ENCODE measurements at places on chromosomes 3 and 15.
A peak's percentile ranks its signal among the peaks of the same experiment; 100 is the strongest.

GRCh38 chr15:96428742-96429141, 98.2 kb downstream of the NR2F2 start:
- H3K4me3 ChIP-seq: no peak overlapping the region
- no peaks in the 10 kb centered on the region for H3K4me1 ChIP-seq
- no peak overlapping the region for H3K27ac ChIP-seq
- DNase-seq: no peak

DNA sequence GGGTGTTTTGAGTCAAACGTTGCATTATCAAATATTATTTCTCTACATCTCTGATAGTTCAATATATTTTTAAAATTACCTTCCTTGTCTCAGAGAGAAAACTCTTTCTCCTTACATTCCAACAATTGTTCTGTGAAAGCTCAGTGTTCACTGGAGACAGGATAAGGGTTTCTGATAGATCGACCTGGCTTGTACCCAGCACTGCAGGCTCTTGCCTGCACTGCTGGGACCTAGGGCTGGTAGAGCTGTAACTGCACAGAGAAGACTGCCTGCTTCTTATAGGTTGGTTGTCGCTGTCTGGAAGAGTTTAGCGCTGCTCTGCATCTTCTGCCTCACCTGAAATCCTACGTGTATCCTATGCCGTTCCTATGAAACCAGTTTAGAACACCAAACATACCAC, 249.9 kb upstream of the LRTM1 start:
- no peak overlapping the region for H3K4me3 ChIP-seq
- no peaks in the 10 kb centered on the region for H3K36me3 ChIP-seq
- no peak overlapping the region for H3K27ac ChIP-seq
- H3K4me1 ChIP-seq: no peaks in the 10 kb centered on the region
- no peak for DNase-seq

DNA sequence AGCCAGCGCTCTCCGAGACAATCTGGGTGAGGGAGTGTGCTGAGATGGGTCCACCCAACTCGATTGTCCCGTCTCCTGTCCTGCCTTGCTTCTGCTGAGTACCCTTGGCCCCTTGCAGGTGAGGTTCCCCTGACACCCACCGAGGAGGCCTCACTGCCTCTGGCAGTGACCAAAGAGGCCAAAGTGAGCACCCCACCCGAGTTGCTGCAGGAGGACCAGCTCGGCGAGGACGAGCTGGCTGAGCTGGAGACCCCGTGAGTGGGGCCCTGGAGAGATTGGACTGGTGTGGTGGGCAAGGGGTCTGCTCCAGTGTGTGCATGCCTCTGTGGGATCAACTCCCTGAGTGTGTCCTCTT, 23.6 kb downstream of the NBEAL2 start:
- H3K27ac ChIP-seq: no peak overlapping the region
- H3K4me3 ChIP-seq: no peak overlapping the region
- no peak for DNase-seq
- peaks cover 6% of the 10 kb centered on the region for H3K36me3 ChIP-seq
- no peaks in the 10 kb centered on the region for H3K27me3 ChIP-seq
- peaks cover 18% of the 10 kb centered on the region for H3K4me1 ChIP-seq

DNA sequence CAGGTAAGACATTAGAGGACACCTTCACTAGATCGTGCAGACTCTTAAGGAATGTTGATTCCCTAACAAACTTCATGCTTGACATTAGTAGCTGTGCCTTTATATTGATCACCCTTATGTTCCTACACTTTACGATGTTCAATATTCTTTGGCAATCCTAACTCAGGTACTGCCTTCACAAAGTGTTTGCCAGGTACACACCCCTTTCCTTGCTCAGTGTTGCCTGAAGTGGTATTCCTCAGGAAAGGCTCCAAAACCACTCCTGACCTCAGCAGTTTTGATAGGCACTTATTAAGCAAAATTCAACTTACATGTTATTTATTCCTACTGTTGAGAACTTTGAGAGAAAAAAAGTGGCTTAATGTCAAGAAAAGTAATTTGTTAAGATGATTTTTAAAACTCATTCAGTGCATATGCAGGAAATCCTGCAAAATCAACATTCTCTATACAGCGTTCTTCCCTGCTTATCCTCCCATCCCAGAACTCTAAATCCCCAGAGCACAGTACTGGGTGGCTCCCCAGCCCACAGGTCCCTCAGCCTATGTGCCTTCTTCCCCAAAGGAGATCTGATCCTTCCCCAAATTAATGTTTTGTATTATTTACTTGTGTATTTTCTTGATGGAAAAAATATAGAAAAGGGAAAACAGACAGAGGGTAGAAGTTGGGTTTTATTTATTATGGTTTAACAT, 260.7 kb downstream of the MECOM start:
- no peak overlapping the region for H3K27ac ChIP-seq
- no peak overlapping the region for H3K4me3 ChIP-seq
- no peaks in the 10 kb centered on the region for H3K27me3 ChIP-seq
- no peaks in the 10 kb centered on the region for H3K36me3 ChIP-seq
- no peaks in the 10 kb centered on the region for H3K4me1 ChIP-seq

DNA sequence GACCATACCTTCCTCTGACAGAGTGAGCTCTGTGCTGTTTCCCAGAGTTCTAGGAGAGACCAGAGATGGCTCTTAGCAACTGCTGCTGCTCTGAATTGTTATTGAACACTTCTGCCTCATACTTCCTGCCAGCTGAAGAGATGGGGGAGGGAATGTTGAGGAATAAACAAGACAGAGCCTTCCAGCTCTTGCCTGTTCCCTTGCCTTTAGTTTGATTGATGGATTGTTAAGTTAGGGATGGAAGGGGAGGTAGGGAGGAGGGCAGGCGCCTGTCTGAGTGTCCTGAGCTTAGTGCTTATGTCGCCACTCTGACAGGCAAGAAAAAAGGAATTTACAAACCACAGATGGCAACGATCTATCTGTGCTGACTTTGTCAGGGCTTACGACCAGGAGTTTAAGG, 42.8 kb downstream of the ZNF609 start:
- H3K36me3 ChIP-seq: peaks cover 25% of the 10 kb centered on the region
- H3K27me3 ChIP-seq: no peaks in the 10 kb centered on the region
- peaks cover 41% of the 10 kb centered on the region for H3K4me1 ChIP-seq
- no peak for DNase-seq
- H3K27ac ChIP-seq: no peak overlapping the region

GRCh38 chr15:81373775-81374395, at the start of gene TMC3:
Gene TMC3 (minus strand): TSS chr15:81374213. CDS start chr15:81374077, 136 bp downstream.
- DNase-seq: no peak
- no peaks in the 10 kb centered on the region for H3K27me3 ChIP-seq
- no peak within 1 kb of the TSS for H3K4me3 ChIP-seq
- H3K4me1 ChIP-seq: no peaks in the 10 kb centered on the region
- H3K27ac ChIP-seq: no peak within 1 kb of the TSS
- H3K36me3 ChIP-seq: no peaks in the 10 kb centered on the region

GRCh38 chr15:71792521-71792920, 17.8 kb upstream of the NR2E3 start:
- no peak overlapping the region for H3K27ac ChIP-seq
- no peak overlapping the region for H3K4me3 ChIP-seq
- no peaks in the 10 kb centered on the region for H3K4me1 ChIP-seq
- no peaks in the 10 kb centered on the region for H3K27me3 ChIP-seq
- H3K36me3 ChIP-seq: no peaks in the 10 kb centered on the region

GRCh38 chr3:24503616-24504113, 9.0 kb upstream of the THRB start:
- H3K27me3 ChIP-seq: no peaks in the 10 kb centered on the region
- peak; percentile 80 for DNase-seq
- no peak overlapping the region for H3K4me3 ChIP-seq
- no peak overlapping the region for H3K27ac ChIP-seq

DNA sequence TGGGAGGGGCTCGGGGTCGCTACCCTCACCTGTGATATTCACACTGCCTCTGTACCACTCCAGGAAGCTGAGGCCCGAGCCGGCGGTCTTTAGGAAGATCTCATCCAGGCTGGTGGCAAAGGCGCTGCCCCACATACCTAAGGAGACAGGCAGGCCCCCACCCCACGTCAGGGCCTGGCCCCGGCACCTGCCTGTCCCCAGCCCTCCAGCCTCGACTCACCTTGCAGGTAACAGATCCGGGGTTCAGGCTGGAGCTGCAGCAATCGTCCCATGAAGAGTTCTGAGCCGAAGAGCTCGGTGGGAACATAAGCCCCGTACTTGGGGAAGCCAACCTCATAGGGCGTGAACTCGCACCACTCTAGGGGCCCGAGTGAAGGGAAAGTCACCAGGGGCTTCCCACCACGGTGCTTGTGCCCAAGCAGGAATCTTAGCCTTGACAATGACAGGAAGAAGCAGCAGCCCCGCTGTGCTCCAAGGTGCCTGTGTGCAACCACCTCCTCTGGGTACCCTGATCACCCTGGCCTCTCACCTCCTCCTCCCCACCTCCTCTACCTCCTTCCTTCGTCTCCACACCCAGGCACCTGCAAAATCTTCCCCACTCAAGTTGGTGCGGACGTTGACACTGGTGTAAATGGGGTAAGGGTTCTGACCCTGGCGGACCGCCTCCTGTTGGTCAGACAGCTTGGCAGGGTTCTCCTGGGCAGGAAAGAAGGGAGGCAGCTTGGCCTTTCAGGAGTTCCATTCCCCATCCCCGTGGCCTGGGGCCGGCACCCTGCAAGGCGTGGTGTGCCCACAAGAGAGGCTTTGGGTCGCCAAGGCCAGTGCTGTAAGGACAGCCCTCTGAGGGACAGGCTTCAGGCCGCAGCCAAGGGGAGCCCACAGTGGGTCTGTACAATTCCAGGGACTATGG, 10.6 kb downstream of the PLA2G4F start:
- H3K27ac ChIP-seq: no peak overlapping the region
- H3K36me3 ChIP-seq: no peaks in the 10 kb centered on the region
- H3K4me1 ChIP-seq: no peaks in the 10 kb centered on the region
- no peaks in the 10 kb centered on the region for H3K27me3 ChIP-seq

- H3K27me3 ChIP-seq: no peaks in the 10 kb centered on the region
- peak; percentile 72 for DNase-seq
- peak overlapping the region; percentile 84 for H3K4me3 ChIP-seq
- peaks cover 30% of the 10 kb centered on the region for H3K4me1 ChIP-seq
Measured at GRCh38 chr3:159763602-159764489, 224.8 kb upstream of the IL12A start.

- peak; percentile 35 for DNase-seq
- H3K4me3 ChIP-seq: peak overlapping the region; percentile 14
- no peaks in the 10 kb centered on the region for H3K36me3 ChIP-seq
- no peaks in the 10 kb centered on the region for H3K27me3 ChIP-seq
- H3K4me1 ChIP-seq: peaks cover 41% of the 10 kb centered on the region
- no peak overlapping the region for H3K27ac ChIP-seq
Measured at GRCh38 chr15:98799461-98800390, 151.4 kb downstream of the IGF1R start.

DNA sequence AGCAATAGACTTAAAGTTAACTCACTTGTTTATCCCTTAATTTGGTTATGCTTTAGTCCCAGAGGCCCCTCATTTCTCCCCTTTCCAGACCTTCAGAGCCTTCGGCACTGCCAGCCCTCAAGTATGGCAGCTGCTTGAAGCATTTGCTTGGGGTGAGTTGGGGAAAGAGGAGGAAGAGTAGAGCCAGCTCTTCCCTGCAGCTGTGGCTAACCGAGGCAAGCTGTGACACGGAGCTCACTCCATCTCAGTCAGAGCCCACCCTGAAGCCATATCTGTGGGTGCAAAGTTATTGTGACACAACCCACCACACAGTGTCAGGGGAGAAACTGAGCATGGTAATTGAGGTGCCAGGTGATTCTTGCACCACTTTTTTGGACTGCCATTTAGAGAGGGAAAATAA, 66.1 kb downstream of the FILIP1L start:
- H3K4me3 ChIP-seq: peak overlapping the region; percentile 56
- no peaks in the 10 kb centered on the region for H3K4me1 ChIP-seq
- H3K27ac ChIP-seq: peak overlapping the region; percentile 52
- no peaks in the 10 kb centered on the region for H3K27me3 ChIP-seq
- DNase-seq: no peak

DNA sequence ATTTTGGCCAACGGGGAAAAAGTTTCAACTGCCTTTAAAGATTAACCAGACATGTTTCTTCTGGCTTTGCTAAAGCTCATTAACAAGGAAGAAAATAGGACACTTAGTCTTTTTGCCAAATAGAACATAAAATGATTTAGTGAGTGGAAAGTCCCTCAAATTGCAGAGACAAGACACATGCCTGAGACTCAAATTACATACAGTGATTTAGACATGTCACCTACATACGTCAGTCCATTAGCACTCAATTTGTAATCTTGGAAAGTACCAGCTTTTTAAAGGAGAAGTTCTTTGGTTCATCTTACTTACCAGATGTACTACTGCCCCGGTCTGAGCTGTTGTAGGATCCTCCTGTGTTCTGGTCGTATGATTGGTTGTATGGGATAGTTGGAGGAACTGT, 1134.2 kb downstream of the ROBO1 start:
- DNase-seq: no peak
- H3K36me3 ChIP-seq: no peaks in the 10 kb centered on the region
- H3K27ac ChIP-seq: no peak overlapping the region
- H3K27me3 ChIP-seq: no peaks in the 10 kb centered on the region
- no peaks in the 10 kb centered on the region for H3K4me1 ChIP-seq

GRCh38 chr15:41061667-41062066, 54.4 kb downstream of the INO80 start:
- no peaks in the 10 kb centered on the region for H3K27me3 ChIP-seq
- H3K4me3 ChIP-seq: no peak overlapping the region
- H3K36me3 ChIP-seq: peaks cover 26% of the 10 kb centered on the region
- no peaks in the 10 kb centered on the region for H3K4me1 ChIP-seq
- DNase-seq: no peak

DNA sequence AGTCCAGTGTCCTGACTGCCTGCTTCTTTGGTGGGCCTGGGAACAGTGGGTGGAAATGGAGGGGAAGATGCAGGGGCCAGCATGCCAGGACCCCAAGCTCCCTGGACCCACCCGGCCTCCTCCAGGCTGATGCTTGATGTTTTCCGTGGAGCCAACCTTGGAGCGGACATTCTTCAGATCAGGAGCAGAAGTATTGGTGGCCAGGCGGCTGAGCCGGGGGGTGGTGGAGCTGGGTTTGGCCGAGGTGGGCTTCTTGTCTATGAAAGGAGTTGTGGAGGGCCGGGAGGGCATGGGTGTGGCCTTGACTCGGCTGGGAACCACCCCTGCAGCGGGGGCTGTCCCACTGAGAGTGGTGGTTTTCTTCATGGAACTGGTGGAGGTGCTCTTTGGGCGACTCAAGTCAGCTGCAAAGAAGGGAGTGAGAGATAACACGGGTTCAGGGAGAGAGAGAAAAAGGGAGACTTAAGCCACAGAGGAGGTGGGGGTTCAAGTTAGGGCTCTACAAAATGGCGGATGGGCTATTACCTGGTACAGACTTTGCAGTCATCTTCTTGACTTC, 67.8 kb downstream of the DHX30 start:
- no peaks in the 10 kb centered on the region for H3K4me1 ChIP-seq
- peaks cover 68% of the 10 kb centered on the region for H3K36me3 ChIP-seq
- DNase-seq: no peak
- H3K27me3 ChIP-seq: no peaks in the 10 kb centered on the region
- H3K27ac ChIP-seq: no peak overlapping the region
- H3K4me3 ChIP-seq: no peak overlapping the region

- H3K36me3 ChIP-seq: no peaks in the 10 kb centered on the region
- no peaks in the 10 kb centered on the region for H3K27me3 ChIP-seq
- H3K4me1 ChIP-seq: no peaks in the 10 kb centered on the region
- no peak overlapping the region for H3K4me3 ChIP-seq
- DNase-seq: peak; percentile 8
Measured at GRCh38 chr3:109211941-109212340, 75.4 kb downstream of the C3orf85 start.

Data from common myeloid progenitor, CD34-positive (primary cell).